ENCODE measurements at places on chromosomes 16 and 17.

DNA sequence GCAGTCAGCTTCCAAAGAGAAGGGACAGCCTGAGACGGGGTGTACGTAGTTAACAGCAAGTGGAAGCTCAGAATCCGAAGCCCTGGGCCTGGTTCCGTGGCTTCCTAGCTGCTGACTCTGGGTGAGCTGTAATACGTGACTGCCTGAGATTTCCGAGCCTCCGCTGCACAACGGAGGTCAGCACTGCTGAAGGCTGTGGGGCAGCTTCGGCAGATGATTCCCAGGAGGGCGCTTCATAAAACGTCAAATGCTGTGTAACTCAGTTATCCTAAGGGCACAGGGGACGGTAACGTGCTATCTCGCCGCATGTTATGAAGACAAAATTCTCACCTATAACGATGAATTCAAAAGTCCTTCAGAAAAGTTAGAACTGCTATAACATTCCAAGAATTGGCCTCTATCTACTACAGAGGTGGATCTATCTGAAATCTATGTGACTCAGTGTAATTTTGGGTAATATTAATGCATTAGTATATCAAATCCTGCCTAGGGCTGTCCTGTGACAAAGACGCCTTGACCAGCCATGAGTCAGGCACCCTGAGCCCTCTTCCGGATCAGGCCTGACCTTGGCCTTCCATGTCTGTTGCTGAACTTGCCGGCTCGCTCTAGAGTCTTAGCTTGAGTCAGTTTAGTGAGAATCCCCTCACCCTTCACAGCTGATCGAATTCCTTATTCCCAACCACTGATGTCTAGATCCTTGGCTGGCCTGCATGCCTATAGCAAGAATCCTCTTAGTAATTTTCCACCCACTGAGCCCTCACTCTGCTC is 43.5 kb downstream of the MARF1 start:
- DNase-seq = no peak

GRCh38 chr17:42442196-42442565 is 16.5 kb upstream of the ATP6V0A1 start:
- no peak for DNase-seq

DNA sequence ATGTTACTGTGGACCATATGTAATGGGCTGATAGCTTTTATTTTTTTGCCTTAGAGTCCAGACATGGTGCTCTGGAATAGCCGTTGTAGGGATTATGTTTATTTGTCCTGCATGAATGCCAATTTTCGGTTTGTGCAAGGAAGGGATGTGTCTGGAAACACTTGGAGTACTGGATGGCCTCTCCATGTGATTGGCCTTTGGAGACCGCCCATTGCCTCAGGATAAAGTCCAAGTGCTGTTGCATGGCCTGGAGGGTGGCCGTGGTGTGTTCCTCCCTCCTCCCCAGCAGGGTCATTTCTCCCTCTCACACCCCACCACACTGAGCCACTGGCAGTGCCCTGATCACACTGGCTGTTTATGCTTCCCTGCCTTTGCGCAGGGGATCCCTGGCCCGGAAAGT is 93.9 kb downstream of the MSI2 start:
- DNase-seq = no peak

GRCh38 chr16:9650284-9650683 is 531.9 kb downstream of the GRIN2A start:
- no peak for DNase-seq

GRCh38 chr17:12821376-12821940 is 32.2 kb downstream of the ARHGAP44 start:
- DNase-seq = no peak

Measured in T-cell (primary cell).